ENCODE measurements at places on chromosomes 2 and 18.

DNA sequence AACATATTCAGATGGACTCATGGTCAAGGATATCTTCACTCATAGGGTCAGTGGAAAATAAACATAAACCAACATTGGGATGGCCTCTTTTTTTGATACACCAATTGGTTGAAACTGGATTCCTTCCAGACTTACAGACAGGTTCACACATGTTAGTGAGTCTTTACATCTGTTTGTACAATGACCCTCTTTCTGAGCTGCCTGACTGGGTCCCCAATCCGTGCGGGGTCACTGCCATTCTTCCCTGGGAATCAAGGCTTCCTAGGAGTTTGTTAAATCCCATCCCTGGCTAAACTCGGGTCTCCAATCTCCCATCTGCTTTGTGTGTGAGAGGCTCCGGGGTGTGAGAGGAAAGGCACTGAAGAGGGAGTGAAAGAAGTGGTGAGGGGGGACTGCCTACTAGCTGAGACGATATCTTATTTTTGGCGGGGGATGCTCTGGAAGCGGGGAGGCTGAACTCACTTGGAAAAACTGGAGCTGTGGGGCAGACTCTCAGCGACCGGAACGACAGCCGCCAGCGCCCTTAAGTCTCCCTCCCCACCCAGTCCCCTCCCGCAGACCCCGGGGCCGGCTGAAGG is 487 bp downstream of the STARD6 start:
- no peak for DNase-seq

DNA sequence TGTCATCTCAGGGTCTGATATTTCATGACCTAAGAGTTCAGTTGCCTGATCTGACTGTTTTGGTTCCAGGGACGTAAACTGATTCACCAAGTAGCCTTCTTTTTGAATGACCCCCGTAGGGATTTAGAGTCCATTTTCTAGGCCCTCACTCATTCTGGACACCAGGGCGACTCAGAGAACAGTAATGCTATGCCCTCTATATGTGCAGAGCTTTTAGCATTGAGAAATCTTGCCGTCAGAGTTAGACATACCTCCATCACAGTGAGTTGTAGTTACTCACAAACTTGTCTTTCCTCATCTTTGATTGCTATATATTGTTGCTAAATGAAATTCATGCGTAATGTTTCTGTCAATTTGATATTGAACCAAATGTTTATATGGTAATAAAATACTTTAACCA is 92.3 kb downstream of the OSBPL6 start:
- DNase-seq: no peak

DNA sequence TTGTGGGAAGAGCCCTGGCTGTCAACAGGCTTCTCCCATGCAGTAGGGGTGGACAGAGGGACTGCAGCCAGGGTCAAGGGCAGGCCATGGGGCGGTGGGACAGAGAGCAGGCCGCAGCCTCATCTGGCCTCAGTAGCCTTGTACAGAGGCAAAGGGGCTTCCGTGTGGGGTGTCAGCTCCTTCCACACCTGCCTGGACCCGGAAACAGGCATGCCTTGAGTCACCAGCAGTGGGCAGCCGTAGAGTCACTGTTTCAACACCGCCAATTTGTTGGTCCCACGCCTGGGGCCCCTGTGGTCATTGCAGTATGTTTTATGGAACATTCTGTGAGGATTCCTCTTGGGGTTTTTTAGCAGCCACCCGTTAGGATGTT is 173.0 kb downstream of the SMAD7 start:
- DNase-seq: peak; percentile 39

DNA sequence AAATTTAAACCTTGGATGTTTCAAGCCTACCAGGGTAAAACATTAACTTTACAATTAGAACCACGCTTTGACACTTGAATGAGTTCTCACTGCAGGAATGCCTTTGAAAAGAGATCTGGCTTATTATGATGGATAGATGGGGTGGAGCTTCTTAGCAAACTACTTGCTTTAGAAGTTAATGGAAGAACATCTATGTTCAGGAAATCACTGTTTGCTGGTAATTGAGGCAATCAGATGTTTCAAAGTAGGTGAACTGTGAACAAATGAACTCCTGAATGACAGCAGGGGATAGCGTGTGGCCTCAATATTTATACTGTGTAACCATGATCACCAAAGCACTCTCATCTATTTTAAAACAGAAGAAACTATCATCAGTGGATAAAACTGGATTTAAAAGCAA is 383.6 kb downstream of the PIK3C3 start:
- no peak for DNase-seq

GRCh38 chr2:30336084-30336483 is 104.8 kb downstream of the LBH start:
- no peak for DNase-seq

GRCh38 chr2:150212722-150213171 is 274.7 kb downstream of the RND3 start:
- peak; percentile 61 for DNase-seq

- DNase-seq: no peak
Observed at GRCh38 chr2:139165041-139165440, 384.9 kb upstream of the NXPH2 start.

DNA sequence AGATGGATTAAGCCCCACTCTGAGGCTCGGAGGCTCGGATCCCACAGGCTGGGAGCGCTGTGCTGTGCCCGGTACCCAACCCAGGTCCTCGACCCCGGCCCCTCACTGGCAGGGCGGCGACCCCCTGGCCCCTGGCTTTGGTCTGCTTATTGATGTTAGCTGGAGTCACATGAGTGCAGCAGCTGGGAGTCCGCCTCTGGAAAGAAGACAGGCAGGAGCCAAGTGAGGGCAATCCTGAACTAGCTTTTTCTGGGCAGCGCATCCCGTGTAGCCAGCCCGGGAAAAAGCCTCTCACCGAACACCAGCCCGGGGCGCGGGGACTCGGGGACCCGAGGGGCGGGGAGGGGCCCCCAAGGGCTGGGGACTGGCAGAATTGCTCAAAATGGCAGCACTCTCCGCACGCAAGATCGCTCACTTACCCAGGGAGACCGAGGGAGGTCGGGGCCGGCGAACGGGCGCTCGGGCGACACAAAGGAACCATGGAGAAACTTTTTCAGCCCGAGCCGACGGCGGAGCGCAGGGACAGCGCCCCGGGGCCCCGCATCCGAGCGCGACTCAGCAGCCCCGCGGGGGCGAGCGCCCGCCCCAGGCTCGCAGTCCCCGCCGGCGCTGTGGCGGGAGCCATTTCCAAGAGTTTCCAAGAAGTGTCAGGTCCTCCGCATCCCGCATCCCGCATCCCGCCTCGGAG is 567 bp downstream of the TMEM200C start:
- peak; percentile 31 for DNase-seq

DNA sequence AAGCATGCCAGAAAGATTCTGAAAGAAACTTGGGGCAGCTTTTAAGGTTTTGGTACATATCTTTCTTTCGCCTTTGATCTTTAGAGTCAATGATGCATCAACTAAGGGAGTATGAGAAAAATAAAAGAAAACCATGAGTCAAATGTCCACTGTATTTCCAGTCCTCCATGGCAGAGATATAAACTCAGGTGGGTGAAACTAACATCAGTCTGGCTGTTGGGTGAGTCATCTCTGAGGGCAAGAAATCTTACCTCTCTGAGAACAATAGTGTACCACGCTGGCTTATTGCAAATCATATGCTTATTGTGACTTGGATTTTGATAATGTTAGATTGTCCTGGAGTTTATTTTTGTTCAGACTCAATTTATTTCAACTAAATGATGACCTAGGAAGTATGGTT is 521.0 kb downstream of the PLCL1 start:
- DNase-seq: no peak

- no peak for DNase-seq
Observed at GRCh38 chr18:35306588-35307250, 16.7 kb upstream of the ZSCAN30 start.

Measured in GM23248 (cell line).